NCI-H460 (cell line): ENCODE measurements at places on chromosomes 2 and 18. TPM values are rescaled to one million over a fixed set of nuclear protein-coding genes. Genes with fewer than 3 reads are reported as not detected.

DNA sequence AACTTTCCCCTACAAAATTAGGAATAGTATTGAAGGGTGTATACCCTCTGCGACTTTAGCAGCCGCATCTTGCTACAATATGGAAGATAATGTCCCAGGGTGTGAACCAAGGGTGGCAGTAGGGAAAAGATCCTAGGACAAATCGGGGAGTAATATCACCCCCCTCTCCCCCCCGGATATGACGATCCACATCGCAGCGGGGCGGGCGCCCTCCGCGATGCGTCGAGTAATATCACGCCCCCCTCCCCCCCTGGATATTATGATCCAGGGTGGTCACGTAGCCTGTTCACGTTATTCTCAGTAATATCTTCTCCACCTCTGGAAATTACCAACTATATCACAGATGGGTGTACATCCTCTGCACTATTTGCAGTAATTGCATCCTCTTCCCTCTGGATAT, 82.9 kb downstream of the DAPL1 start:
- DNase-seq = no peak

CXCR4 gene
- total RNA-seq = 0.12 TPM in 1 of 2 replicates, not detected in the other

DNA sequence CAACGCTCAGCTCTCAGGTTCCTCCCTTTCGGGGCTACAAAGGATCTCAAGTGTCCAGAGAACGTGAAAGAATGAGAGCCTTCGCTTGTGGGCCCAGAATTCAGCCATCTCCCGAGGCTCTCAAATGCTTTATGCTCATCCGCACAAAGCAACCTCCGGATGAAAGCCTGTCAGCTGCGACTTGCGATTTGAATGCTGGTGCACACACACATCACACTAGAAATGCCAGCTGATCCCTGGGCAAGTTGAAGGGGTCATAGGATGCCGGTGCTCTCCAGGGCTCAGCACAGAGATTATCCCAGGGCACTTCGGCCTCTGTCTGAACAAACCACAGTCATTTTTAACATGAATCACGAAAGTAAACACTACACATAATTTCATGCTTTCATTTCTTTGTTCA, 141.8 kb upstream of the MYT1L start:
- no peak for DNase-seq

DNA sequence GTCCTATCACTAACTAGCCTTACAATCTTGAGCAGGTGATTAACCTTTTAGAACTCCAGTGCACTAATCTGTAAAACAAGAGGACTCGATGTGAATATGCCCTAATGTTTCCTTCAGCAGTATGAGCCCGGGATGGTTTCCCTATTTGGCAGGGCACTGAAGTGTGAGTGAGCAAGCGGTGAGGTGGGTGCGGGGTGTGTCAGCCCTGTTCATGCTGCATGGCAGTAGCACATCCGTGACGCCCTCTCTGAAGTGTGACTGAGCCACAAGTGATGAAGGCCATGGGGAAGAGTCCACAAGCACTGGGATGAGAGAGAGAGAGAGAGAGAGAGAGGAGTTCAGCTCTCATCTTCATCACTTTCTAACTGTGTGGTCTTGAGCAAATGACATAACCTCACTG, 168.7 kb downstream of the SETBP1 start:
- DNase-seq = no peak

PSD4 gene
- 0.64 and 0.89 TPM in 2 replicates for total RNA-seq

DNA sequence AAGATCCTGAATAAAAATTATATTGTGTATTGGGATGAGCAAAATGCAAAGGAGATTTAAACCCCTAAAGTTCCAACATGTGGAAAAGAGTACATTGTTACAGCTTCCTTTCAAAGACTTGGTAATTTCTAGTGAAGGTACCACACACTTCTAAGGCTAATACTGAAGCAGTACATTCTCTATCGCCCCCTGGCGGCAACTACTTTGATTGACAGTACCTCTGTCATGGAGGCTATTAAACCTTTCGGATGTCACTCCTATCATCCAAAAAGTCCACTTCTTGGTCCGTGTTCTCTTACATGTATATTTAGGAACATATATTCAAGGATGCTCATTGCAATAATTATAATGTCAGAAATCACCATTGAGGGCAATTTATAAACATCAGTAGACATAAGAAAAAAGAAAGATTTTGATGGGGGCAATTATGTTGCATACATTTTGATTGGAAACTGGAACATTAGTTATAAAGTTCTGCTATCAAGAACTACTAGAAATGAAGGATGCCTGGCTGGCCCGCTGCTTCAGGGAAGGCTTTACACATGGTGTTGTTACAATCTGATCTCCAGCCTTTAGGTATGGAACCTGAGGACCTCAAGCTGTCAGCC, 601.6 kb downstream of the CPS1 start:
- peak; percentile 77 for DNase-seq

GRCh38 chr2:235382179-235382578, 111.7 kb upstream of the AGAP1 start:
- DNase-seq = no peak
